ENCODE measurements at places on chromosomes 1 and 21.

DNA sequence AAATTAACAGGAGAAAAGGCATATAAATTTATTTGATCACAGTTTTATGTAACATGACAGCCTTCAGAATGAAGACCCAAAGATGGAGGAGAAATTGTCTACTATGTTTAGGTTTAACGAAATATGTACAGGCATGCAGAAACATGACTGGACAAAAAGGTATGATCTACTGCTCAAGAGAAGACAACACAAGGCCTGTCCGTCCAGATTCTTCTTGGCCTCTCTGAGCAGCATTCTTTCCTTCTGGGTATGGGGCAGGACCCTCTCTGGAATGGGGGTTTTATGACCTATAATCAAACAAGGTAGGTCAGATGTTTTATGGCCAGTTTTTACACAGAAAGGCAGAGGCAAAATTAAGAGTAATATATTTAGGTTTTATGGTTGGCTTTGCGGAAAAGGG is 13.5 kb upstream of the SYNJ1 start:
- DNase-seq = no peak

DNA sequence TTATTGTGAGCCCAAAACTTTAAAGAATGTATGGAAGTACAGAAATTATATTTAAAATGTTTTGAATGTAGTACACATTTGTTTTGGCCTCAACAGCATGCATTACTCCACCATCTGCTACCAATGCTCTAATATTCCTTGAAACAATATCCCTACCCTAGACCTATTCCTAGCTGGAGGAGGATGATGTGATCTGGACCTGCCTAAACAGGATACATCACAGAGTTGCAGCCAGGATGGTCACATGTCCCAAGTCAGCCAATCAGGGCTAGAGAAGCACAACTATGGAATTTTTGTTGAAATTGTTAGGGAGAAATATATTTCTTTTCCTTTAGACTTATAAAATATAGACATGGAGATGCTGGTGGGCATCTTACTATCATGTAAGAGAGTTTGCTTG is 623.3 kb upstream of the NR5A2 start:
- DNase-seq = no peak

- DNase-seq = no peak
These were observed 37.1 kb upstream of the COL11A1 start for GRCh38 chr1:103145449-103145848.

GRCh38 chr1:82452096-82452495 is 651.4 kb downstream of the ADGRL2 start:
- no peak for DNase-seq

GRCh38 chr1:15343729-15344128 is 66.0 kb upstream of the EFHD2 start:
- no peak for DNase-seq

GRCh38 chr1:119428991-119429390 is 14.0 kb downstream of the HSD3B2 start:
- DNase-seq = no peak

DNA sequence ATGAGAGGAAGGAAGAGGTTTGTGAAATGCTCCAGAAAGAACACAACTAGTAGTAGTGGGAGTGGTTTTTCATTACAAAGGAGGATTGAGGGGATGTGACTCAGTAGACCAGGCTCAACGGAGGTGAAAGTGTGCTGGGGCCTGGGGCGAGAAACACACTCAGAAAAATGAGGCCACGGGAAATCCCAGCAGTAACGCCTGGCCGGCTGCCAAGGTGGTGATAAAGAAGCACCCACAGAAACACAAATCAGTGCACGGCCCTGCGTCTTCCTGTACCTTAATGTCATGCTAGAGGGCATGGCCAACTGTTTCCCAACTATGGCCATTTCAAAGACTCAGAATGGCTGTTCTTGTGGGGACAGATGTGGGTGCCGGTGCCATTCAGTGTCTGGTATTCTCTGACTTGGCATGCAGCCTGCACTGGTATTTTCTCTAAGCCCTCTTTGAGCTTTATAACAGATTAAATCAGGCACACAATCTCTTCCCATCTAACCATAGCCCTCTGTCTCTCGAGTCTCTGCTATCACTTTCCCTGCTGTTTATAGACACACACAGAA is 38.2 kb downstream of the URB2 start:
- no peak for DNase-seq

DNA sequence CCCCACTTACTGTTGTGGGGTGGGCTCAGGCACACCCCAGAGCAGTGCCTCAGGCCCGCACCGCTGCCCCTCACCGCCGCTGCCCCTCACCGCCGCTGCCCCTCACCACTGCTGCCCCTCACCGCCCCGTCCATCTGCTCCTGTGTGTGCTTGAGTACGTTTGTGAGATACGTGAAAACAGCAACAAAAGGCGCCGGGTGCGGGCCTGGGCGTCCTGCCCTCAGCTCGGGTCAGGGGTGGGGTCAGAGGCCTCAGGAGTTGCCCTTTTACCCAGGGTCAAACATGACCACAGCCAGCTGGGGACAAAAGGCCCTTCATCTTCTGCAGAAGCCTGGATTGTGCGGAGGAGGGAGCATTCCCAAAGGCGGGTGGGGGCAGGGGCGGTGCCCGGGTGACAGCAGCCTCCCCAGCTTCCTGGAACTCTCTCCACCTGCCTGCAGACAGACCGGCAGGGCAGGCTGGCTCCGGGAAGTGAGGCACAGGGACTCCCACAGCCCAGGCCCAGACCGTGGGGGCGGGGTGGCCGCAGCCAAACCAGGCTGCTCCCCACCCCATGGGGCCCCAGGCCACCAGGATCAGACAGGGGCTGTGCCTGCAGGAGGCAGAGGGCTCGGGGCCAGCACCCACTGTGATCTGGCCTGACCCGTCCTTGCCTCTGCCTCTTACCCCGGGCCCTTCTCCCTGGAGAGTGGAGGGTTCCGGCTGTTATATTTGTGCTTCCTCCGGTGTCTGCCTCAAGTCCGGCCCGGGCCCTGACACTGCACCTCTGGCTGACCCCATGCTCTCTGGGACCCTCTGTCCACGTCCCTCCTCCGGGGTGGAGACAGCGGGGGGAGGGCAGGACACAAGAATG is 2.3 kb upstream of the VWA1 start:
- no peak for DNase-seq

DNA sequence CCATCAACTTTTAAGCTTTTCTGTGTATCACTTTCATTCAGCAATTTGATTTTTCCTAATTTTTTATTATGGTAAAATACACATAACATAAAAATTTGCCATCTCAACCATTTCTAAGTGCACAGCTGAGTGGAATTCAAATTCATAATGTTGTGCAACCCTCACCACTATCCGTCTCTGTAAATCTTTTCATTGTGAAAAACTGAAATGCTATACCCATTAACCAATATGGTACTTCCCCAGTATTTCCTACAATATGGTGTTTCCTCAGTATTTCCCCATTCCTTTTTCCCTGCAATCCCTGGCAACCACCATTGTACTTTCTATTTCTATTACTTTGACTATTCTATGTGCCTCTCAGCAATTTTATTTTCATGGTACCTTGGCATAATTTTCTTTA is 6.8 kb downstream of the STPG1 start:
- DNase-seq = no peak

DNA sequence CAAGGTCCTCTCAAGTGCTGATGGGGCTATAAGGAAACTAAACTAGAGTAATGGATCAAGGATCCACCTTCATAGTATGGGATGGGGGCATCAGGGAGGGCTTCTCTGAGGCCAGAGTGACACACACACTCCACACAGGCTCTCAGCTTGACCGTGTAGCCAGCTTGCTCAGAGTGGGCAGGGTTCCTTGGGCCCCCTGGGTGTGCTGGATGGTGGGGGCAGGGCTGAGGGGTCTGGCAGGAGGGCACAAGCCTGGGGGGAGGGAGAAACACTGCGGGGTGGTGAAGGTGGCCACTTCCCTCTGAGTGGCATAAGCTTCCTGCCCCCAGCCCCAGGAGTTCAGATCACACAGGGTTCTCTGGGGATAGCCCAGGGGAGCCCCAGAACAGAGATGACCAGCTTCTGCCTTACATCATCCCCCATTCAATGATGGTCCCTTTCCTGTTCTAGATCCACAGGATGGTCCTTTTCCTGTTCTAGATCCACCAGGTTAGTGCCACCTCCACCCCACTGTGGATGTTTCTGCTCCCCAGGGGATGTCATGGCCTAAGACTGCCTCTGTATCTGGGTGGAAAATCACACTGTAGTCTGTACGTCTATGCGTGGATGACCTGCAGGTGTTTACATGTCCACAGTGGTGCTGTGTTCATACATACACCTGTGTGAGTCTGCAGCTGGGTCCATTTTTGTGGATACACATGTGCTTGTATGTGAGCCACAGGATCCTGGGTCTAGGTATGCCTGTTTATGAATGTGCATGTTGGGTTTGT is 525.0 kb downstream of the PTPRU start:
- no peak for DNase-seq

- no peak for DNase-seq
These were observed 33.6 kb upstream of the CTSK start for GRCh38 chr1:150841626-150842025.

DNA sequence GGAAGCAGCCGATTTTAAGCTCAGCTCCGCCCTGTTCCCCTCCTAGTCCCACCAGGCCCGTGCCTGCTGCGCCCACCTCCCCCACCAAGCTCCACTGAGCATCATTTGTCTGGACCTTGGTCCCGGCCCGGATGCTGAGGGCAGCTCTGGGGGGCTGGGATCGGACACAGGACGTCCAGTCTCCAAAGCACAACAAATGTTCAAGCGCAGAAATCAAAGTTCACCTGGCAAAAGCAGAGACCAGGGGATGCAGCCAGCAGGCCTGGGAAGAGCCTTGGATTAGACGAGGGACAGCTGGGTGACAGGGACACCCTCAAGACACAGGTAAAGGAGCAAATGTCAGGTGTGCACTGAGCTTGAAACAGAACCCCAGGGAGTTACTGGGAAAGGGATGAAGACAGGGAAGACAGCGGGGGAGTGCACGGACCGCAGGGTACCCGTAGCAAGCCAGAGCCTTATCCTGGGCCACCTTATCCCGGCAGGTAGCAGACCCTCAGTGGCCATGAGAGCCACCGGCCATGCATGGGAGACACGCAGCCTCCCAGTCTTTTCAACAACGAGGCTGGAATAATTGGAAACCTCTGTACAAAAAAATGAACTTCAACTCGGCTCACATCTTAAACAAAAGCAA is 22.2 kb upstream of the TMEM52 start:
- no peak for DNase-seq

- no peak for DNase-seq
These were observed 264.3 kb downstream of the PTPRU start for GRCh38 chr1:29500651-29501050.

DNA sequence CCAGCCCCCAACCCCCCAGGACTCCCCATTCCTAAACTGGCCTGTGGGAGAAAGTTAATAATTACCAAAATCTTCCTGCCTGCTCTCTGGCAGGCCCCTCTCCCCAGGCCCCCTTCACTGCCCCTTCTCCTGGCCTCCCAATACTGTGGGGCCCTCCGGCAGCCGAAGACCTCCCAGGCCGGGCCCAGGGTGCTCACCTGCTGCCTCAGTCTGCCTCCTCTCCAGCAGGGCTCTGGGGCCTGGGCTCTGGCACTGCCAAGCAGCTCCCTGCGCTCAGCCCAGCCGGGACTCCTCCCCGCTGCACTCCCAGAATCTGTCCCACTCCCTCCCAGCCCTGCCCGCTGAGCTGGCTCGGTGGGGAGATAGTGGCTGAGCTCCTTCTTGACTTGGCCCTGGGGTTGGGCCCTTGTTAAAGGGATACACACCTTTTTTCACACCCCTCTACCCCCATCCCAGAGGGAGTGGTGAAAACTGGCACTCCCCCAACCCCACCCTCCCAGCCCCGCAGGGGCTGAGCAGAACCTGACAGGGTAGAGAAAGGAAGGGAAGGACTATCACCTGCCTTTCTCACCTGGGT is at the start of gene S100A16:
Gene S100A16, minus strand, starts transcription at position 383 of the 577 bp plus-strand sequence. CDS start 4,986 bp downstream, outside the sequence.
- no peak for DNase-seq

DNA sequence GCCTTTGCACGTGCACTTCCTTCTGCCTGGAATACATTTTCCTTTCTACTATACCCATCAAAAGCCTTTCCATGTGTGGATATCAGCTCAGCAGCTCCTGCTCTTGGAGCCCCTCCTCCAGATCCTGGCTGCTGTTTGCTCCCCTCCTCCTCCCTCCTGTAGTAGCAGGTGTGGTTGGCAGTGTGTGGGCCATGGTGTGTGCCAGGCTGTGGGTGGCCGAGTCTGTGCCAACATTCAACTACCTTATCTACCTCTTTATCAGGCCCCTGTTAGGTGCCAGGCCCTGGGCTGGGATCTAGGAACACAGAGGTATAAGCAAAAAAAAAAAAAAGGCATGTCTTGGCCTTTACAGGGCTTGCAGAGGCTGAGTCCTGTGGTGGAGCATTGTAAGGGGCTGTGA is 180.6 kb upstream of the JUN start:
- DNase-seq = no peak

DNA sequence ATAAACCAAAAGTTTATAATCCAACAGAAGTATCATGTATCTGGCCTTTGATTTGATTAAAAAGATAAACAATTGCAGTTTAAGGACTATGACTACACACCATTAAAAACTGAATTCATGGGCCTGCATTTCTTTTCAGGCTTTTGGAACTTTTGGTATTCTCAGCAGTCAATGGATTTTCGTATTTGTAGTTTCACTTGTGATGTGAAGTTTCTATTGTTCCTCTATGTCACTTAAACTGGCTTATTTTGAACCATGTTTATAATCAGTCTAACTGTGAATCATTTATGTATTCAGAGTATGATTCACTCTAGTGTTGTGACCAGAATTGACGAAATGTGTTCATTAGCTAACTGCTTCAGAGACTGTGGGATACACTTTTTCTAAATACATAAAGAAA is 132.9 kb downstream of the COQ8A start:
- no peak for DNase-seq

GRCh38 chr1:216599851-216600250 is 123.4 kb downstream of the ESRRG start:
- no peak for DNase-seq

DNA sequence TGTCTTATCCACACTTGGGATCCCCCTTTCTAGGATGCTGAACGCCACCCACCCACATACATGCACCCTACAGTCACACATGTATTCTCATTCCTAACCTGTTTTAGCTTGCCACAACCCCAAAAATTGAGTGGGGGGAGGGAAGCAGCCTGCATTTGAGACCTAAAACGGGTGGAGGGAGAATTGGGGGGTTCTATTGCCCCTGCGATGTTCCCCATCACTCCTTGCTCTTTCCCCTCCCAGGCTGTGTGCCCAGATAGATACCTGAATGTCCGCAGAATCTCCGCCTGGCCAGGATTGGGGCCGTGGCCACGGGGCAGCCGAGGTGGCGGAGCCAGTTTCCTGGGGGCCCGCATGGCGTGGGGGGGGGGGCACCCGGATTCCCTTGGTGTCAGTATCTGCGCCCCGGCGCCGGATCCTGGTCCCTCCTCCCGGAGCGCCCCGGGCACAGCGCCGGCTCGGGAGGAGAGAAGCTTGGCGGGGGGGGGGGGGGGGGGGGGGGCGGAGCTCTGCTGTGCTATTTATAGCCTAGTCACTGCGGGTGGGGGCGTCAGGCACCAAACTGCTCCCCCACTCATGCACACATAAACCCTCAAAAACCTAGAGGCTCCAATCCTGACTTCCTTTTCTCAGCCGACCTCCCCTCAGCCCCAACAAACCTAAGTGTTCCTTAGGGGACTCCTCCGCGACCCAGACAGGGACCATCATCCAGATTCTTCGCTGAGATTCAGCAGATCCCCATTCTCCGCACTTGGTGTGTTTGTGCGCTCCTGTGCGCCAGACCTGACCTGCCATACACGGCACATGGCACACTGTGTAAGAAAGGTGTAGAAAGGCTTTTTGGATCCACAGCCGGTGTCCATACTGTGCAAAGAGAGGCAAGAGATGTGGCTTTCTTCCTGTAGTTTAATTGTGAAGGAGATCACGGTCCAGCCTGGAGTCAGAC is 1.9 kb downstream of the ANKRD34A start:
- DNase-seq = no peak

- no peak for DNase-seq
These were observed 135.1 kb upstream of the F3 start for GRCh38 chr1:94676686-94677085.

GRCh38 chr21:45818904-45819285 is 162.7 kb upstream of the COL6A1 start:
- no peak for DNase-seq
